ENCODE measurements at places on chromosomes 7 and 10.

GRCh38 chr7:96080027-96080426 lies 241.9 kb downstream of the SLC25A13 start:
- peaks cover 3% of the 10 kb centered on the region for H3K4me1 ChIP-seq
- no peak for DNase-seq
- no peak overlapping the region for H3K27ac ChIP-seq
- H3K4me3 ChIP-seq = no peak overlapping the region

- no peaks in the 10 kb centered on the region for H3K36me3 ChIP-seq
- no peak for DNase-seq
- H3K27me3 ChIP-seq = peaks cover 15% of the 10 kb centered on the region
- H3K27ac ChIP-seq = no peak overlapping the region
Observed at GRCh38 chr7:51472873-51473272, 156.3 kb upstream of the COBL start.

DNA sequence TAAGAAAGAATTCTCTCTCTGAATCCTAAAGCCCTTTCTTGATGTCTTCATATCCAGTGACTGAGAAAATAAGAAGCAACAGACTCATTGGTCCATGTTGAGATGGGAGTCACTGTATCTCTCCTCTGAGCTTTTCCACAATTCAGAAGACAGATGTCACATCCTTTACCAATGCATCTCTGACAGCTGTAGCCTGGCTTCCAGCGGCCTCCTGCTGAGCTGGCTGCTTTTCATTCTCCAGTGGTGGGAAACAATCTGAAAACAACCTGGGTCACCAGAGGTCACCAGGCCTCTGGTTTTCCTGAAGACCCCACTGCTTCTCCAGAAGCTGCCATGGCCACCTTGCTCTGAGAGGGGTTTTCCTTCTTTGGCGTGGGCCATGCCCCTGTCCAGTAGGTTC lies 18.3 kb upstream of the RPA3 start:
- H3K27me3 ChIP-seq = no peaks in the 10 kb centered on the region
- no peak for DNase-seq
- H3K27ac ChIP-seq = no peak overlapping the region
- H3K4me1 ChIP-seq = peaks cover under 1% of the 10 kb centered on the region
- H3K36me3 ChIP-seq = no peaks in the 10 kb centered on the region

- H3K4me1 ChIP-seq = peaks cover 42% of the 10 kb centered on the region
- peak overlapping the region; percentile 3 for H3K4me3 ChIP-seq
- peaks cover 3% of the 10 kb centered on the region for H3K36me3 ChIP-seq
- DNase-seq = peak; percentile 83
- H3K27me3 ChIP-seq = no peaks in the 10 kb centered on the region
Observed at GRCh38 chr10:100183481-100183880, 2.3 kb downstream of the ERLIN1 start.

DNA sequence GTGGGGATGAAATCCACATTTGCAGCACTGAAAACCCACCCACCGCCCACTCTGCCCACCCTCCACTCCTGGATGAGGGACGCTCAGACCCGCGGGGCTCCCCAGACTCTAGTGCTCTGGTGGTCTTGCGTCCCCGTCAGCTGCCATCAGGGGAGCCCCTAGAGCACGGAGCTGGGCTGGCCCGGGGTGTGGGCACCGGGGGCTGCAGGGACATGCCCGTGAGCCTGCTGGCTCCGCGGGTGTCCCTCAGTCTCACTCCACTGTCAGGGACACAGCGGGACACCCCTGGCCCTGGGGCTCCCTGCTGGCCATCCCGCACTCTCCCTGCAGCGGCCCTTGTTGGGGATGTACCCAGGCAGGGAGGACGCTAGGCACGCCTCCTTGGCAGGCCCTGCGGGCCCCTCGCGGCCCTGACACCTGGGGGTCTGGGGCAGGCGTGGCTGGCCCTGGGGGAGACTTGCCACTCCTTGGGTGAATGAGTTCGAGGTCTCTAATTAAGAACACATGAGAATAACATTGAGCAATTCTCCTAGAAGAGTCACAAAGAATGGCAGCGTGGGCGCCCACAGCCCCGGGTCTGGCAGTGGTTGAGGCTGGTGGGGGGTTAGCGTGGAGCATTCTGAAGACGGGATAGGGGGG lies 64.2 kb downstream of the CFAP46 start:
- no peak overlapping the region for H3K4me3 ChIP-seq
- no peaks in the 10 kb centered on the region for H3K4me1 ChIP-seq
- no peaks in the 10 kb centered on the region for H3K36me3 ChIP-seq
- no peak for DNase-seq
- no peak overlapping the region for H3K27ac ChIP-seq

GRCh38 chr10:114905450-114905849 lies 32.5 kb upstream of the TRUB1 start:
- H3K27me3 ChIP-seq = no peaks in the 10 kb centered on the region
- DNase-seq = no peak
- H3K36me3 ChIP-seq = no peaks in the 10 kb centered on the region
- H3K4me1 ChIP-seq = no peaks in the 10 kb centered on the region
- no peak overlapping the region for H3K27ac ChIP-seq

DNA sequence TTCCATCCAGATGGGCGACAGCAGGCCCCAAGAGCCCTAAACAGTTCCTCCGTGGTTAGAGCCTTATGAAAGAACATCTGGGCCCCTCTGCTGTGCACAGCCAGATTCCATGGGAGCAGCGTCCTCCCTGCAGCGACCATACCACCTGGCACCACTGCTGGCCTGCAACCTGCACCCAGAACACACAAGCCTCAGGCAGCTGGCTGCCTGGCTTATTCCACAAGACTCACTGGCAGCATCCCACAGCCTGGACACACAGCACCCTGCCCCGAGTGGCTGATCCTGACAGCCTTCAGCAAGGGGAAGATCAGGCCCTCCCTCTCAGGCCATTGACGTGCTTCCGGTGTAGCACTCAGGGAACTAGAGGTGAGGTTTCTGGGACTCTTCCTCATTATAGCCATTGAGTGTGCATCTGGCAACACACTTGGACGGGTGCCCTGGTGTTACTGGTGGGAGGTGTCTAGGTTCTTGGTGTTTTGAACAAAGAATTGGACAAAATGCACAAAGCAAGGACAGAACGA lies 33.7 kb upstream of the ERCC6 start:
- no peak overlapping the region for H3K27ac ChIP-seq
- H3K36me3 ChIP-seq = no peaks in the 10 kb centered on the region
- DNase-seq = no peak

DNA sequence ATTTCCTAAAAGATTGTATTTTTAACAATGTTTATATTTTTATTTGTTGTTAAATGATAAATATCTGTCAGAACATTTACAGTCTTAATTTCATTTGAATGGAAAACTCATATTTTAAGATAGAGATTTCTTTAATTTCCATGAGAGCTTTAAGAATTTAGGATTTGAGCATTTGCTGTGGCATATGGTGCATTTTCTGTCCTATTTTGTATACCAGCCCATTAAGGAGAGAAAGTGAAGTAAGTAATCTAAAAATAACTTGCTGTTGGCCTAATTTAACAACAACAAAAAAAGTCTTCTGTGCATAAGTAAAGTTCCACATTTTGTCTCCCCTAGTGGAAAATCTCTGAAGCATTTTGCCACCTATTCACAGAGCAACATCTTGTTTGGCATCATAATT lies 190.9 kb upstream of the PPP1R3A start:
- no peak for DNase-seq

GRCh38 chr10:79347894-79348639 lies 798 bp downstream of the PPIF start:
- peak overlapping the region; percentile 73 for H3K4me3 ChIP-seq
- H3K27ac ChIP-seq = peak overlapping the region; percentile 58
- H3K4me1 ChIP-seq = peaks cover 35% of the 10 kb centered on the region
- peaks cover 43% of the 10 kb centered on the region for H3K36me3 ChIP-seq

DNA sequence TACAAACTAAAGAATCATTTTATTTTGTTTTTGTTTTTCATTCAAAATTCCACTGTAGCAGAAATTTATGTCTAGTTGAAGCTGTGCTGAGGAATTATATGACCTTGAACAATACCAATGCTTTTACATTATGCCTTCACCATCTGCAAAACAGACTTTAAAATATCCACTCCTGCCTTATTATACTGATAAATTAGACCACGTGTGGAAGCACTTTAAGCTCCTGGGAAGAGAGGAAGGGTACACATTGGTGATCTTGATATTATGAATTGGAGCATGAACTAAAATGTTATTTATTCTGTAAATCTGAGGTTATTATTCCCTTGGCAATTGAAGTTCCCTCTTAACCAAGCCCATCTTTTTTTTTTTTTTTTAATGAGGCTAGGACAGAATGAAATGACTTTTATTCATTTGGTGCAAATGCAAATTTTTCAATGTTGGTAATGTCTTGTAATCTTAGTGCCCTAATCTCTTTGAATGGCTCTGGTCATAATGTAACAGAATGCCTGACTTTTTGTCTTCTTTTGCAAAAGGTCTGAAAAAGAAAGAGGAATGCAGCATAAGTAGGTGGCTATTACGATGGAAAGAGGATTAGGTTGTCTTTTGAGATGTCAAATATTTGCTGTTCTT lies 139.9 kb upstream of the COBL start:
- DNase-seq = no peak
- no peaks in the 10 kb centered on the region for H3K27me3 ChIP-seq
- H3K4me1 ChIP-seq = peaks cover 15% of the 10 kb centered on the region
- no peaks in the 10 kb centered on the region for H3K36me3 ChIP-seq
- H3K4me3 ChIP-seq = no peak overlapping the region
- no peak overlapping the region for H3K27ac ChIP-seq

DNA sequence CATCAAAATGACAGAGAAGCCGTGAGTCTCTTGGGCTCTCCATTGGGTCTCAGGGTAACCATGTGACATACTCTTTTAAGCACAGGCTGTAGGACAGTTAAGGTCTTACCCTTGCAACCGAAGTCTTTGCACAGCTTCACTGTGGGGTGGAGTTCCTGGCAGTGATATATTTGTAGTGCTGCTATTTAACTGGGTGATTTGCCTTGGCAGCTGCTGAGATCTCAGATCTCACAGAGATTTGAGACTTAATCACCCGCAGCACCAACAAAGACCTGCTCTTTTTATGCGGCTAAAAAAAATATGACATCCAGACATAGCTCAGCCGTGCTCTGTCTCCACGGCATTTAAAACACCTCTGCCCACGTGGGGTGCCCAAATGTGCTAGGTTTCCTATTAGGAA lies 63.4 kb upstream of the NPTX2 start:
- H3K36me3 ChIP-seq = no peaks in the 10 kb centered on the region
- H3K4me3 ChIP-seq = no peak overlapping the region
- H3K4me1 ChIP-seq = peaks cover 26% of the 10 kb centered on the region
- no peak overlapping the region for H3K27ac ChIP-seq
- peaks cover 3% of the 10 kb centered on the region for H3K27me3 ChIP-seq

GRCh38 chr7:115869190-115869589 lies 161.4 kb downstream of the TFEC start:
- H3K4me3 ChIP-seq = no peak overlapping the region
- no peak for DNase-seq
- H3K4me1 ChIP-seq = no peaks in the 10 kb centered on the region
- H3K27ac ChIP-seq = no peak overlapping the region

DNA sequence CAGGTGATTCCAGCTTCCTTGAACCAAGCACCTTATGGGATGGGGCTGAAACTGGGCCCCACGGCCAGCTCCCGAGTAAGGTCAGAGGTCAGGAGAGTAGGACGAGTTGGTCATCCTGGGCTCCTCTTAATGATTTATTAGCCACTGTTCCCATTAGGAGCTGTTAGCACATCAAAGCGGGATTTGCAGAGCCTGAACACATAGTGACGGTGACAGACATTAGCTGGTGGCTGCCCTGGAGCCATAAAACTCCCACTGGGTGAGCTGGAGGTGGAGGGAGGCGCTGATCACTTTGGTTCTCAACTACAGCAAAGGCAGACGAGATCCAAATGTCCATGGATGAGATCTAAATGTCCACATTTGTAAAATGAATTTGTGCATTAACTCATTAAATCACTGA lies 48.1 kb downstream of the COL13A1 start:
- no peaks in the 10 kb centered on the region for H3K27me3 ChIP-seq
- peaks cover 9% of the 10 kb centered on the region for H3K4me1 ChIP-seq
- no peak overlapping the region for H3K27ac ChIP-seq

GRCh38 chr10:660413-660969 lies 29.0 kb downstream of the DIP2C start:
- peak overlapping the region; percentile 79 for H3K27ac ChIP-seq
- H3K36me3 ChIP-seq = no peaks in the 10 kb centered on the region
- no peak overlapping the region for H3K4me3 ChIP-seq
- peaks cover 32% of the 10 kb centered on the region for H3K4me1 ChIP-seq
- DNase-seq = no peak
- no peaks in the 10 kb centered on the region for H3K27me3 ChIP-seq

DNA sequence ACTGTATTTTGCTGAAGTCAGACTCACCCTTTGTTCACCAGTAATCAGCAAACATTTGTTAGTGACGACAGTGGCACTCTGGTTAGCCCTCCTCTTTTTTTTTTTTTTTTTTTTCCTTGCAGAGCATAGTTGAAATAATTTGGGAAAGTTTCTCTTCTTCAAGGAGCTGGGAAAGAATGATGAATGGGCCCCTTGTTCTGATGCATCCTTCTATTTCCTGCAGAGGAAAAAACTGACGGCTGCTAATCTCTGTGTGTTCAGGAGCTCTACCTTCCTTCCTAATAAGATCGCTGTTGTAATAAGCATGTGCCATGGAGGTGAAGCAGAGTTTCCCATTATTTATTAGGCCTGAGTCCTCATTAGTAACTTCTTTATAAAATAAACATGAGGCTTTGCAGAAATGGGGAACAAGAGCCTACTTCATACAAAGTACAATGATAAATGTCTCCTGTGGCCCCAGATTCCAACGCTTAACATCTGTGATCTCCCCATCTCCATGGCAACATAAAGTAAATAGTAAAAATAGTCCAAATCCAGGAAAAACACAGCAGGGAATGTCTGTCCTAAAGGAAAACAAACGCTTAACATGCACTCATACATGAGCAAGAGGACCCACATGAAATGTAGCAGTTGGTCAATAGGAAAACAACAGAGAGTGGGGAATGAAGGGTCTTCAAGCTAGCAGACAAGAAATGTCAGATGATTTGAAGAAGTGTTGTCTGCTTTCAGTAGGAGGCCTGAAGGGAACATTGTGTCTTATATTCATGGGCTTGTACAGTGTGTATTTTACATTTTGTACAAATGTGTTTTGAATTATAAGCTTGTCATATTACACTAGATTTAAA lies 59.1 kb upstream of the CALD1 start:
- H3K36me3 ChIP-seq = no peaks in the 10 kb centered on the region
- H3K27ac ChIP-seq = peak overlapping the region; percentile 32
- H3K4me3 ChIP-seq = no peak overlapping the region
- DNase-seq = peak; percentile 52

DNA sequence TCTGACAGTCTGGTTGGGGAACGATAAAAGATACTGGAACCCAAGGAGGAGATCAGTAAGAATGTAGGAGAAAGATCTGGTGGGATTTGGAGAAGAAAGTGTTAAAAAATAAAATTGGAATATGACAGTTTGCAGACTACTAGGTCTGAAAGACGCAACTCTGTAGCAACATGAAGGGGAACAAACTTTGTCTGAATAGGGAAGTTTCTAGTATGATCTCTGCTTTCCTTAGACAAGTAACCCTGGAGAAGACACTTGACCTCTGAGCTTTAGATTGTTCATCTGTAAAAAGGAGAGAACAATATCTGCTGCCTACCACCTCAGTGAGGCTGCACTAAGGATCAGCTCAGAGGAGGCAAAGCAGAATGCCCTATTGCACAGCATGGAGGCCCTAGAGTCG lies 3.0 kb upstream of the PRSS1 start:
- H3K27me3 ChIP-seq = peaks cover 2% of the 10 kb centered on the region
- H3K4me1 ChIP-seq = no peaks in the 10 kb centered on the region
- no peak overlapping the region for H3K27ac ChIP-seq
- no peak overlapping the region for H3K4me3 ChIP-seq
- H3K36me3 ChIP-seq = no peaks in the 10 kb centered on the region
- DNase-seq = no peak
